ENCODE measurements at places on chromosomes 5 and 9.

DNA sequence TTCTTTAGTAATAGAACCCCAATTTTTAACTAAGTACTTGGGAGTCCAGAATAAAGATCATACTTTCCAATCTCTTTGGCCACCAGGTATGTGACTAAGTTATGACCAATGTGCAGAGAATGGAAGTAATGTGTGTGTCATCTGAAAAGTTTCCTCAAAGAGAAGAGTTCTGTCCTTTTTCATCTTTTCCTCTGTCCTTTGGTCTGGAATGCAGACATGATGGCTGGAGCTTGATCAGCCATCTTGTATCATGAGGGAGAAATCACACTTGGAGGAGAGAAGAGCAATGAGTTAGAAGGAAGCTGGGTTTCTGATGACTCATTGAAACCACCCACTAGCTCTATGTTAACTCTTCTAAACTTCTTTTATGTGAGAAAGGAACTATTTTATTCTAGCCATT is 5.5 kb upstream of the CPEB4 start:
- DNase-seq = peak; percentile 52

DNA sequence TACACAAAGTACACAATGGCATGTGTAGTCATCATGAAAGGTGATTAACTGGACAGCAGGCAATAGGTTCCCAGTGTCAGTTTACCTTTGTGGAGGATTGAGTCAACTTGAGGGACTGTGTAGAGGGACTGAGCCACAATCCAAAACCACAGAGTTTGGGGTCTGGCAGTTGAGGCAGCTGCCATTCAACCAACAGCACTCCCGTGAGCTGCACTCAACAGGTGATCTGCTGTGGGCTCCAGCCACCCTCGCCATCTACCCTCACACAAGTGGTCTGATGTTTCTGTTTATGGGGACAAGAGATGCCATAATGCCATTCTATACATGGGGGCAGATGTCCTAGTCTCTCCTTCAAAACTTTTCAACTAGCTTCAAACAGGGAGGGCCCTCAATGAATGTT is 2.9 kb upstream of the DELE1 start:
- DNase-seq = no peak

DNA sequence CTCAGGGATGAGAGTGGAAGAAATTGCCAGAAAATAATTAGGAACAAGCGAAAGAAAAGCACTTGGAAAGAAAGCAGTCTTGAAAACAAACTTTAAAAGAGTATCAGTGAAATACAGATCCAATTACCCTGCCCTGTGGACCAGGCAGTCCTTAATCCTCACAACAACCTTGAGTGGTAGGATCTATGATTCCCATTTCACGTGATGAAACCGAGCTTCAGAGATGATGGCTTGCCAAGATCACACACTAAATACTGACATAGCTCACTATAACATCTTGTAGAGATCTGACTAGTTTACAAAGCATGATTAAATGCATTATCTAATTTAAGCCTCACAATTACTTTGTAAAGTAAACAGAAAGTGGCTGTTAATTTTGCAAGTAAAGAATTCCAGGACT is 55.5 kb upstream of the ABCA1 start:
- DNase-seq = no peak

GRCh38 chr5:83000428-83000827 is 76.8 kb downstream of the TMEM167A start:
- peak; percentile 5 for DNase-seq

DNA sequence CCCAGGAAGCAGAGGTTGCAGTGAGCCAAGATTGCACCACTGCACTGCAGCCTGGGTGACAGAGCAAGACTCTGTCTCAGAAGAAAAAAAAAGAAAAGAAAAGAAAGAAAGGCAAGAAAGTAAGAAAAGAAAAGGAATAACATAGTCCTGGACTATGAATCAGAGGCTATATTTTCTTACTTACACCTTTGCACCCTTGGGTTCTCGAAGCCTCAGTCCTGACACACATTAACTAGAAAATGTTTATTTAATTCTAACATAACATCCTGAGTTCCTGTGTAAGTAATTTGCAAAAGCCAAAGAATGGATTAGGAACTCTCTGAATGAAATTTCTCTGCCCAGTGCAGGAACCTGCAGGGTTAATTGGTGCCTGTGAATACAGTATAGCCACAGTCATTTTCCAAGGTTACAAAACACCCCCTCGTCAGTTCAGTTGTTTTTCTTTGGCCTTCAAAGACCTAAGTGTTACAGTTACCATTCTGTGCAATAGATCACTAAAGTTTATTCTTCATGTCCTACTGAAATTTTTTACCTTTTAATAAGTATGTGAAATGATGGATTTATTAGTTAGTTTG is 147.6 kb downstream of the SV2C start:
- DNase-seq = no peak

GRCh38 chr5:80070338-80071056 is 35.3 kb downstream of the THBS4 start:
- DNase-seq = peak; percentile 15

DNA sequence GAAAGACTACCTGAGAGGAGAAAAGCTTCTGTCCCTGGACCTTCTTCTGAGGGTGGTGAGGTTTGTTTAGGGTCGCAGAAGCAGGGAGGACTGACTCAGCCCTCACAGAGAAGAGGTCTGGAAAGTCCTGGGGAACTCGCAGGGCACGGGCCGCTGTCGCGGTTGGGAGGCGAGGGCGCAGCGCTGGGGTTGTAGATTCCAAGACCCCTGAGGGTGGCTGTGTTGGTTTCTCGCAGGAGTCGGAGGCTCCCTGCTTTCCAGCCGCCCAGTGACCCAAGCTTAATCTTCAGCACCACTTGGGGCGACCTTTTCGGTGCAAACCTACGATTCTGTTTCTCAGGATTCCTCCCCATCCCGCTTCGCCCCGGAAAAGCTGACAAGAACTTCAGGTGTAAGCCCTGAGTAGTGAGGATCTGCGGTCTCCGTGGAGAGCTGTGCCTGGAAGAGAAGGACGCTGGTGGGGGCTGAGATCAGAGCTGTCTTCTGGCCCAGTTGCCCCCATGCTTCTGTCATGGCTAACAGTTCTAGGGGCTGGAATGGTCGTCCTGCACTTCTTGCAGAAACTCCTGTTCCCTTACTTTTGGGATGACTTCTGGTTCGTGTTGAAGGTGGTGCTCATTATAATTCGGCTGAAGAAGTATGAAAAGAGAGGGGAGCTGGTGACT is 482 bp downstream of the SLC27A6 start:
- no peak for DNase-seq

GRCh38 chr9:106916466-106917235 is 53.7 kb downstream of the ZNF462 start:
- DNase-seq = peak; percentile 95

- peak; percentile 37 for DNase-seq
Observed at GRCh38 chr5:132257131-132258101, at the start of gene PDLIM4. Gene PDLIM4, plus strand, starts transcription at chr5:132257696. Its CDS starts 39 bp downstream, at chr5:132257735.

GRCh38 chr5:178392931-178393394 is 160.4 kb upstream of the PHYKPL start:
- no peak for DNase-seq
